ENCODE measurements at places on chromosomes 16 and 17. TPM values are rescaled to one million over a fixed set of nuclear protein-coding genes. Genes with fewer than 3 reads are reported as not detected.

The TNRC6A gene
- total RNA-seq, result 70.4 TPM

The CMTM2 gene
- not detected for total RNA-seq

The CEP20 gene
- 15.5 TPM for total RNA-seq

GRCh38 chr16:3013491-3013951 lies 798 bp downstream of the CLDN9 start:
- DNase-seq, result no peak

DNA sequence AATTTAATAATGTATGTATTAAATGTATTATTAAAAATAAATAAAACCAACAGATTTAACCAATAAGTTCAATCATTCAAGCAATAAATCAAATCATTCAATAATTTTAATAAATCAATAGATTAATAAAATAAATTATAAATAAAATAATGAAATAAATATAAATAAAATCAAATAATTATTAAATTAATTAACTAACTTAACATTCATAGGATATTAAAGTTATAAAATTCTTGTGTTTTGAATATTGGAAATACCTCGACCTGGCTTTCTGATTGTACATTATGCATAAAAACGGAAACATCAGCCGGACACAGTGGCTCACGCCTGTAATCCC lies 182.2 kb downstream of the BANP start:
- no peak for DNase-seq

GRCh38 chr16:70393662-70394061 lies 45.2 kb downstream of the ST3GAL2 start:
- no peak for DNase-seq
